ENCODE measurements at places on chromosomes 13 and 19.

DNA sequence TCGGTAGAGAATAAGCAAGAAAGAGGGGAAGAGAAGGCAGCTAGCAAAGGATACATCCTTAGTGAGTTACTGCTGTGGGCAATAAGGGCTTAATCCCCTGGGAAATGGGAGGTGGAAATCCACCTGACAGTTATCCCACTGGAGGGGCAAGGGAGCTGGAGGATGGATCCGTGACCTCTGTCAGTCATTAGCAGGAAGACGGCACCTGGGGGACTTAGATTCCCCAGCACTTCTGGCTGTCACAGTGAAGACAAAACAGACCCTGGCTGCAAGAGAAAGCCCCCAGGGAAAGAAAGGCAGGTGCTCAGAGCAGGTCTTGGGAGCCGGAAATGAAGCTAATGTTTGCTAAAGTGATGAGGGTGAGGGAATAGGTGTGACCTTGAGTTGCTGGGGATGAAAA is 70.4 kb upstream of the MRI1 start:
- DNase-seq = no peak

GRCh38 chr13:42048684-42049453 is 421 bp downstream of the DGKH start:
- DNase-seq = peak; percentile 62

GRCh38 chr13:106042996-106043581 is 492.4 kb downstream of the EFNB2 start:
- DNase-seq = no peak

- DNase-seq = no peak
These were observed 380.4 kb downstream of the OLFM4 start for GRCh38 chr13:53408847-53409568.

DNA sequence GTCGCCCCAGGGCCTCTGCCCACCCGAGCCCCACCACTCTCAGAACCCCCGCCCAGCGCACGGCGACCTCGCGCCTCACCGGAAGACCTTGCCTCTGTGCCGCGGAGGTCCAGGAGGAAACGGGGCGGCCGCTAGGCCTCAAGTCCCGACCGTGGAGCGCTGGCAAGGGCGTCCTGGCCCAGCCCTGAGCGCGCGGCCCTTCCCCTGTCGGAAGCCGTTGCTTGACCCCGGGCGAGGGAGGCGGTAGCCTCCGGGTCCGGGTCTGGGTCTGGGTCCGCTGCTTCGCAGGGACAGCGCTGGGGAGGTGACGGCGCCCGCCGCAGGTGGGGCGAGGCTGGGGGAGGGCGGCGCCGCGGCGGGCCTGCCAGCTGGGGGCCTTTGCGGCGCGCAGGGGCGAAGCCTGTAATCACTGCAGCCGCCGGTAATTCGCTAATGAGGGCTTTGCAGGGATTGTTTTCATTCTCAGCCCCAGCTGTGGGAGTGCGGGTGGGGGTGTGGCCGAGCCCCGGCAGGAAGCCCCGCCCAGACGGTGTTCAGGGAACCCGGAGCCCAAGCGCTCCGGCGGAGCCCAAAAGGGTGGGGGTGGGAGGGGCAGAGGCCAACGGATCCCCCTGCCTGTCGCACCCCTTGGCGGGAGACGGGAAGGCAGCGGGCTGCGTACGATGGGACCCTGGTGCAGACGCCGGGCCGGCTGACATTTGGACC is 8.6 kb downstream of the C19orf25 start:
- peak; percentile 69 for DNase-seq

- DNase-seq = no peak
These were observed 6.7 kb downstream of the GRIN2D start for GRCh38 chr19:48400018-48400742.

GRCh38 chr19:29247051-29247450 is 34.1 kb upstream of the UQCRFS1 start:
- DNase-seq = no peak

- DNase-seq = no peak
These were observed 2719.4 kb downstream of the PCDH9 start for GRCh38 chr13:64510747-64511146.

- DNase-seq = no peak
These were observed 7.2 kb upstream of the ZNF606 start for GRCh38 chr19:58009666-58010301.

DNA sequence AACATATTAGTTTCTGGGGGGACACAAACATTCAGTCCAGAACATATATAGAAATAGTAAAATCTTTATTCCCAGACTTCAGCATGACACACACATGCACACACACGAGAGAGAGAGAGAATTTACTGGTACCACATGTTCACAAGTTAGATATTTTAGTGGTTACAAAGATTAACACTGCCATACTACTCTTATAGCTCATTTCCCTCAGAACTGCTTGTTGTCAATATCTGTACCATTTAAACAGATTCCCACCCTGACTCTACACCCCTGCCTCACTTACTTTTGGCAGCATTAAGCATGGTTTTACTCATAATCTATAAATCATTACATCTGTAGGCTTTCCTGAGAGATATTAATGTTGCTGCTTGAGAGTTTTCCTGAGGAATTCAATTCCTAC is 524.7 kb upstream of the HTR2A start:
- no peak for DNase-seq

DNA sequence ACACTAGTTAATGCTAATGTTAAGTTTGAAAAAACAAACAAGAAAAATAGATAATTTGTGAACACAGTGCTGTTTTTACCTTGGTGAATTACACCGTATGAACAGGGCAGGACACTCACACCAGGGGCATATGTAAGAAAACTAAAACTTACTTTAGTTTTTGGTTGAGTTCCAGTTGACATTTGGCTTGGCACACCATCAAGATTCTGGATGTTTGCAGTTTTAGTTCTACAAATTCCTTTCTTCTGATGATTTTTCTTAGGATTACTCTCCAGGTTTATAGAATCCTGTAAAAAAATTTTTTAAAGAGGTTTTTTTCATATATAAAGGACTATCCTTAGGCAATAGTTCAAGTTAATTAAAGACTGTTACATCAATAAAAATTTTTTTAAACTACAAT is 238.5 kb upstream of the STARD13 start:
- DNase-seq = no peak

DNA sequence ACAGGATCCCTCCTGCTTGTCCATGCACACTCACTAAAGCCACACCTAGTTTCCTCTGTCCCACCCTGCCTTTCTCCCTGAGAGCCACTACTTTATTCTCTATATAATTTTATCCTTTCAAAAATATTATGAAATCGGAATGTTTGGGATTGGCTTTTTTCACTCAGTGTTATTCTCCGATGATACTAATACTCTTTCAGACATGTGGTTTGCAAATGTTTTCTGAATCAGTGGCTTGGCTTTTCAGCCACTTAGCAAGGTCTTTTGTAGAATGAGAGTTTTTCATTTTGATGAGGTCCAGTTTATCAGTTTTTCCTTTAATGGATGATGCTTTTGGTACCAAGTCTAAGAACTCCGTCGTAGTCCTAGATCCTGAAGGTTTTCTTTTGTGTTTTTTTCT is 11.6 kb downstream of the SPATA13 start:
- DNase-seq = no peak

DNA sequence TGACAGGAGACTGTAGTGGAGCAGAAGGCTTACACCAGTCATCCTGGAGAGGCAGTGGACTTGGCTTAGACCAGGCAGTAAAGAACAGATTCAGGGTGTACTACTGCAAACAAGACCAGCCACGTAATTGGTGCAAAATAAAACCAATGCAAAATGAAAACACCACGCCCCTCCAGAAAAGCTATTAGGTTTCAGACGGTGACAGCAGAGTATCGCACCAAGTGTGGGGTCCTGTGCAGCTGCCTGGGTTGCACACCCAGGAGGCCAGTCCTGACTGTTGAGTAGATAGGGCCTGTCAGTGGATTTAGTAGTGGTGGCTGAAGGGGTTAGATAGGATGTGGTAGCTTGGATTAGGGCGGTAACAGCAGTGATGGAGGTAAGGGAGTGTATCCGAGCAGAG is 5.4 kb upstream of the PRKACA start:
- no peak for DNase-seq

DNA sequence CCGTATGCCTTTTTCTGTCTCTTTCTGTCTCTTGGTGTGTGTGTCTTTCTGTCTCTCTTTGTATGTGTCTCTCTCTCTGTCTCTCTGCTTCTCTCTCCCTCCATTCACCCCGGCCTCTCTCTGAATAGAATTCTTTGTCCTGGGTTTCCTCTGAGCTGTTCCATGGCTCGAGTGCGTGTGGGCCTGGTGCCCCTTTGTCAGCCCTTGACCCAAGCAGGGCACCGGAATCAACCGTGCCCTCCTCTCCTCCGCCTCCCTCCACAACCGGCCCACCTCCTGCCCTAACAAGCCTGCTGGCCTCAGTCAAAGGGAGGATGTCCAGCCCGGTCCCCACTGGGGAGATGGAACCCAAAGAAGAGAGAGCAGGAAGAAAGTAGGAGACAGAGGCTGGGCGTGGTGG is 3.2 kb downstream of the AXL start:
- DNase-seq = no peak

GRCh38 chr19:54208784-54209057 is 8.1 kb downstream of the RPS9 start:
- DNase-seq = no peak

DNA sequence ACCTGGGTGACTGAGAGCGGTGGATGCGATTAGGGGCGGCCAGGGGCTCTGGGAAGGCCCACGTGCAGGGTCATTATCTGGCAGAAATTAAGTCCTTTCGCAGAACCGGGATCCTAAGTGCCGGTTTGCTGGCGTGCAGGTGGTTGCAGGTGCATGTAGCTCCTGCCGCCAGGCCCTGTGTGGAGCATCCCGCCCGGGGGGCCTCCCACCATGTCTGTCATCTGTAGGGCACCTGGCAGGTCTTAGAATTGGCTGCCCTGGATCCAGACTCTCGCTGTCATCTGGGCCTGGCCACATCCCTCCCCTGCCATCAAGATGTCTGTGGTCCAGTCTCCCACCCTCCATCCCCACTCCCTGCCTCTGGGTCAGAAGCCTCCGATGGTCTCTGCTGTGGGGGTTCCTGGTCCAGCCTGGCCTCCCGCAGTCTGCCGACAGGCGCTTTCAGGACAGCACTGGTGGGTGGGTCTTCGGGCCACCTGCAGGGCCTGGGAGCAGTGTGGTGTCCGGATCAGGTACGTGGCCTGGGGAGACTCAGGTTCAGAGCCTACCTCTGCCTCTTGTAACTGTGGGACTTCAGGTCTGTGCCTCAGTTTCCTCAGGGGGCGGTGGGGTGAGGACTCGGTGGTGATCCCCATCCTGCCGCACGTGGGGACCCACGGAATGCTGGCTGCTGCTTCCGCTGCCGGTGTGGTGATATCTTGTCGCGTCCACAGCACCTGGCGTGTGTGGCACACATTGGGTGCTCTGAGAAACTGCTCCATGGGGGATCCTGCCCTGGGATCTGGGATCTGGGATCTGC is 5.4 kb downstream of the GNA11 start:
- no peak for DNase-seq

DNA sequence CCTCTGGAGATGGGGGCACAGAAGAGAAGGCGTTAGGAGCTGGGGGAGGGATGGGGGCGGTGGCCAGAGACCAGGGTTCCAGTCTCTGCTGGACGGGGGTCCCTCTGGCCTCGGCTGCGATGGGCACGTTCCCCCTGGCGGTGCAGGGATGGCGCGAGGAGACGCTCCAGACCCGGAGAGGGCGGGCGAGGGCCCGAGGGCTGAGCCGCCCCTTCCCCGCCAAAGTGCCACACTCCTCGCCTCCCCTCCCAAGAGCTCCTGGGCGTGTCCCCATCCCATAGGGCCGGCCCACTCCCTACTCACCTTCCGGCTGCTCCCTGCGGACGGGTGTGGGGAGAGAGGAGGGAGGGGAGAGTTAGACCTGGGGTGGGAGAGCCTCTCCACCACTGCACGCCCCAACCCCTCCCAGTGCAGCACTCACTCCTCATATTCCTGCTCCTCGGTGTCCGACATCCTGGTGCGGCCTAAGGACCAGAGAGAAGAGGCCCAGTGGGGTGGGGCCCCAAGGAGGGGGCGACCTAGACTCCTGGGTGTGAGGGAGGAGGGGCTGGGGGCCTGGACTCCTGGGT is 2.2 kb downstream of the TNNT1 start:
- DNase-seq = no peak

DNA sequence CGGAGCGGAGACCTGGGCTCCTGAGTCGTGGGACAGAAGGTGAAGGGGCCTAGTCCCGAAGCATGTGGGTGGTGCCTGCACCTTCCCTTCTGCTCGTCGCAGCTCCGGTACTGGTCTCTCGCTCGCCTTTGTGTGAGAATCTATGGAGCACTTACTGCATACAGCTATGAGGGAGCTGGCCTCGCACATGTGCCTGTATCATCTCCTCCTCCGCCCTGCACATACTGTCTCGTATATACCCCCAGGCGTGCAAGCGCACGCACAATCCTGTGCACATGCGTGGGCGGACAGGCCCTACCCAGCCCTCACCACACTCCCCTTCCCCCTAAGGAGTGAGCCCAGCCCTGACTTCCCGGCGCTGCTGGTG is 8.7 kb downstream of the PIK3R2 start:
- no peak for DNase-seq

DNA sequence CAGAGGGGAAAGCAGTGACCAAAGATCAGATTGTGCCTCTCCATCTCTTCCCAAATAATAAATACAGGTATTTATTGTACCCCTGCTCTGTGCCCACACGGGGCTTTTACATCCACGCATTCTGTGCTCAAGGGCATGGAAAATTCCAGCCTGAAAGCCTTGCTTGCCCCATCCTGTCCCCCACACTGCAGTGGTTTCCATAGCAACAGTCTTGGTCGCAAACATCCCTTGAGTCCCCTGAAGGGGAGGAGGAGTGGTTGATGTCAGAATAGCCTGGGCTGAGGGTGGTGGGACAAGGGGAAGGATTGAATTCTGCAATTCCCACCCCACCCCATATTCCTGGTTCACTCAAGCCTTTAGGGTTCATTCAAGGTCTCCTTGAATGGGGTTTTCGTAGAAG is 41.0 kb upstream of the USP29 start:
- no peak for DNase-seq

DNA sequence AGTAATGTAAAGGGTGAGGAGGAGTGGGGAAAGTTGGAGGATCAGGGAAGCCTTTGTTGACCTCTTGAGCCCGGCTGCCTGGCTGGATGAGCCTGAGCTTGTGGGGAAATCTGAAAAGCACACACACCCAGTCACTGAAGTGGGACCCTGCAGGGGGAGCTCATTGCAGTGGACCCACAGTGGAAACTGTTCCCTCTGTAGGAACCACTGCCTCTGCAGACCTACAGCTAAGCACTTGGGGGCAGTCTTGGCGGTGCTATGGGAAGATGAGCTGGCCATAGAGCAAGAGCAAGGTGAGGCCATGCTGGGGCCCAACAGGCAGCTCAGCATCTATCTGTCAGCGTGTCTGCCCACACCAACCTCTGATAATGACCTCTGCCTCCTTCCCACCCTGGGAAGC is 294.8 kb downstream of the TSHZ3 start:
- peak; percentile 17 for DNase-seq

- no peak for DNase-seq
These were observed 16.0 kb downstream of the SMAD9 start for GRCh38 chr13:36903925-36904595.

- no peak for DNase-seq
These were observed 9.9 kb downstream of the IGFL1 start for GRCh38 chr19:46239193-46240024.

GRCh38 chr13:73337532-73337931 is 278.7 kb downstream of the KLF5 start:
- DNase-seq = no peak

Data from stimulated activated CD4-positive, alpha-beta T cell treated with anti-CD3 and anti-CD28 coated beads, Interleukin-1b, Interleukin-23, amount 100 ng/mL, for 4 hours (primary cell).